ENCODE measurements at places on chromosomes 13 and 19.

DNA sequence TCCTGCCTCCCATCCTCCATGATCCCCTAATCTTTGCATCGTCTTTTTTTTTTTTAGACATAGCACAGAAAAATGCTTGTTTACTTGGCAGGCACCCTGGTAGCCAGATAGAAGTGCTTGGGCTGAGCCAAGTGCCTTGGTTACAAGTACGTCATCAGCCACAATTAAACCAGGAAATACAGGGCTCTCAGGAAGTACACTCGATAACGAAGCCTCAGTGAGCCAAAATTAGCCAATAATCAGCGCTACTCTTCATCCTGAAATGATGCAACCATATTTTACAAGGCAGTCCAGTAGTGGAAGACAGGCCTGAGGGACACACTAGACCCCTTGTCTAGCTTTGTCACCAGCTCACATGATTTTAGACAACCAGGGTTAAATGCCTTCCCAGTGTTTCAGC is 194.0 kb upstream of the NBEA start:
- no peak for DNase-seq

GRCh38 chr13:41976476-41976875 is 15.6 kb upstream of the VWA8 start:
- no peak for DNase-seq

GRCh38 chr13:97849305-97849704 is 104.2 kb upstream of the IPO5 start:
- no peak for DNase-seq

- no peak for DNase-seq
These were observed 28.4 kb upstream of the GPR183 start for GRCh38 chr13:99335603-99336002.

GRCh38 chr13:47117268-47117667 is 220.4 kb upstream of the HTR2A start:
- no peak for DNase-seq

- DNase-seq = no peak
These were observed 5.2 kb downstream of the NDUFB7 start for GRCh38 chr19:14566712-14567077.

GRCh38 chr13:29605860-29606526 is 10.5 kb upstream of the SLC7A1 start:
- DNase-seq = no peak

GRCh38 chr19:44909775-44910174 is 4.2 kb downstream of the APOE start:
- DNase-seq = no peak

DNA sequence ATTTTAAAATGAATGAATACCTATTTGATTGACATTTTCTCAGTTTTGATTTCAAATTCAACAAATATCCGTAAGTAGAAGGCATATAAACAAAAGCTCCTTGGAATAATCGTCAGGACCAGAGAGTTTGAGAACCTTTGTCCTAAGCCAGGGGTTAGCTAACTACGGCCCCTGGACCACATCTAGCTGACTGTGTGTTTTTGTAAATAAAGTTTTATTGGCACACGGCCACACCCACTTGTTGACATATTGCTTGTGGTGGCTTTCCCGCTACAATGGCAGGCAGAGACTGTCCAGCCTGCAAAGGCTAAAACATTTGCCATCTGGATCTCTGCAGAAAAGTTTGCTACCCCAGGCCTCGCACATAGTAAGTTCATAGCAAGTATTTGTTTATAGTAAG is 83.4 kb downstream of the GNG7 start:
- no peak for DNase-seq

Measured in NT2/D1 (cell line).